GM04503 (cell line): ENCODE measurements at places on chromosomes 1 and 21.

DNA sequence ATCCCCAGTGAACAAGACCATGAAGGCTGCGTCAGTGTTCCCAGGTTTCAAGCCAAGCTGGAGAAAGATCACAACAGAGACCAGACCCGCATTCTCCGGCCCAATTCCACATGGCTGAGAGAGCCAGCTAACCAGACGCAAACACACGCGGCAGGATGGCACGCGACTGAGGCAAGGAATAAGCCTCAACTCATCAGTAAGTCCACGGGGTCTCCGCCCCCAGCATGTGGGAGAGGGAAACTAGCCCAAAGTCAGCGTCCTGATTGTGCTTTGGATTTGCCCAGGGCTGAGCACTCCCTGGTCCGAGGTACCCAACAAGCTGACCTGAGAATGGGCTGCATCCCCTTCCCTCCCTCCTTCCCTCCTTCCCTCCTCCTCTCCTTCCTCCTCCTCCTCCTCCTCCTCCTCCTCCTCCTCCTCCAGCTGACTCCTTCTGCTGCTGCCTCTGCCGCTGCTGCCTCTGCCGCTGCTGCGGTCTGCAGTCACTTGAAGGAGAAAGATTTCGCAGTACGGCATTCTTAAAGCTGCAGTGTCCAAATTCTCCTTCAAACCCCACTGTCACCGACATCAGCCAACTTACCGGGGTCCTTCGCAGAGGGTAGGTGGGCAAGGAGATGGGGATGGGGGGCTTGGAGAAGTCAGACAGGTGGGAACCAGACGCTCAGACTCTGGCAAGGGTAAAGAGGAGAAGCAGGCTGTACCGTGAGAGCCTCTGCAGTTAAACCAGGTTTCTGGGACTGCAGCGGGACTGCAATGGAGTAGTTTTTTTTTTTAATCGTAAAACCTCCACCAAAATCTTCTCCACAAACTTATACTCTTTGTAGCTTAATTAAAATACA lies 33.0 kb upstream of the H6PD start:
- no peak for DNase-seq

DNA sequence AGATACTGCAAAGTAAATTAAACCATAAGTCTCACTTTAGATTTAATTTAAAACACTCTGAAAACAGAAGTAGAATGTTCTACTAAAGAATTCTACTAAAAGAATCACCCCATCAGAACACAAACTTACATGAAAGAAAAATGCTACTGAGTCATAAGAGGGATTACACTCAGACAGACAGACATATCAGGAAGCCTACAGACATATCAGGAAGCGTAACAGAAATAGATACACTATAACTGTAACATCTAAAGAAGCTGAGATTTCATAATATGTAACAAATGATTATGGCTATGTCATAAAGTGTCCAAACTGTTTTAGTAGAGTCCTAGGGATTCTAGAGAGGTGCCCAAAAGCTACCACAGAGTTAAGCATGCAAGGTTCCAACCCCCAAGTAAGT lies 23.9 kb downstream of the FOXJ3 start:
- no peak for DNase-seq

- no peak for DNase-seq
Measured at GRCh38 chr1:226569879-226570547, 21.4 kb downstream of the STUM start.

- DNase-seq = no peak
Measured at GRCh38 chr1:218164111-218164929, 120.8 kb upstream of the RRP15 start.

- no peak for DNase-seq
Measured at GRCh38 chr1:13461977-13462376, 51.7 kb downstream of the PRAMEF20 start.

- DNase-seq = no peak
Measured at GRCh38 chr21:32184485-32184884, 94.4 kb downstream of the MIS18A start.

DNA sequence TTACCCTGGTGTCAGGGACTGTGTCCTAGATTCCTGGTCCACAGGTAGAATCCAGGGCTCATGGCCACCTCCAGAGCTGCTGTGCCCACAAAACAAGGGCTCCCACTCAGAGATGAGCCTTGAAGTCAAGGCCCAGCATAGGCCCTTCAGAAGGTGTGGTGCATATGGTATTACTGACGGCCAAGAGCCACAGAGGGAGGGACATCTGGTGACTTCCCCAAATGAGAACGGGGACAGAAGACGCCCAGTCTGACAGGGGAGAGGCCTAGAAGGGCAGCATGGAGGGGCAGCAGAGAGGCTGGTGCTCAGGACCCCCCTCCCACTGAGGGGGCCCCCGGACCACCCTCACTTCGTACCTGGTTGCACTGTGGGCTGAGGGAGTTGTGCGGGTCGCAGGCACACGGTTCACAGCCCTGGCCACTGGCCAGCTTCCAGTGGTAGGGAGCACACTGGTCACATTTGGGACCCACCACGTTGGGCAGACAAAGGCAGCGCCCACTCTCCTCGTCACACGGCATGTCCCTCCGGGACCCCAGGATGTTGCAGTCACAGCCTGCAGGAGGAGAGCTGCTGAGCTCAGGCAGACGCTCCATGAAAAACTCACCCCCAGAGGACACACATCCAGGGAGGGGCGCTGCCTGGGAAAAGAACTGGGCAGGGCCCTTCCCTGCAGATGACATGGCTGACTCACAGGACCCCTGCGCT lies 25.0 kb downstream of the LAMB3 start:
- DNase-seq = no peak

DNA sequence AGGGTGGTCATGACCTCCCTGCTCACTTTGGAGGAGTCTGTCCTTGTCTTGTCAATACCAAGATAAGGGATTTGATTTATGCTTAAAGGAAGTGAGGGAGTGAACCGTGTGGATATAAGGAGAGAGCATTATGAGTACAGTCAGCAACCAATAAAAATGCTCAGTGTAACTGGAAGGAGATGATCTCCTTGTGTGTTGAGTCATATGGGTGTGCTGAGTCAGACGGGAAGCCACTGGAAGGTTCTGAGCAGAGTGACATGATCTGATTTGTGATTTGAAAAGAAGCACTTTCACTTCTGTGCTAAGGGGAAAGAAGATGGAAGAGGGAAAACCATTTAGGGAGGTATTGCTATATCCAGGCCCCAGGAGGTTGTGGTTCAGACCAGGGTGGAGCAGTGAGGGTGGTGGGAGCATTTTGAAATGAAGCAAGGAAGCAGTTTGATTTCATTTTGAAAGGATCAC lies 2.5 kb upstream of the BCL10 start:
- DNase-seq = peak; percentile 81

GRCh38 chr1:97832481-97832880 lies 88.4 kb downstream of the DPYD start:
- peak; percentile 15 for DNase-seq

DNA sequence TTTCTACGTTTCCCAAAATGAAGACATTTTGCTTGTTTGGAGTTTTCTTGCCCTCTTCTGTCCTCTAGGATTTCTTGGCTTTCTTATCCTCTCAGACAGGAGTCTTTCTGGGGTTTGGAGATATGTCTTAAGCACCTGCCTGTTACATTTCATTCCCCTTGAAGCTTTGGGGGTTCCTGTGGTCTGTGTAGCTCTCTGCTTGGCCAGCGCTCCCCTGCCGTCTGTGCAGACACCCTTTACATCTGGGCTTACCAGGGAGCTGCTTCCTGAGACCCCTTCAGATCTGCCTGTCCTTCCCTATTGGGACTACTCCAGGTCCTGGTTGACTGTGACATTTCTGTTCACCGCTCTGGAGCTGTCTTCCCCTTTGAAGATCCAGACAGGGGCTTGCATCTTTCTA lies 171.9 kb upstream of the CSF3R start:
- DNase-seq = no peak

DNA sequence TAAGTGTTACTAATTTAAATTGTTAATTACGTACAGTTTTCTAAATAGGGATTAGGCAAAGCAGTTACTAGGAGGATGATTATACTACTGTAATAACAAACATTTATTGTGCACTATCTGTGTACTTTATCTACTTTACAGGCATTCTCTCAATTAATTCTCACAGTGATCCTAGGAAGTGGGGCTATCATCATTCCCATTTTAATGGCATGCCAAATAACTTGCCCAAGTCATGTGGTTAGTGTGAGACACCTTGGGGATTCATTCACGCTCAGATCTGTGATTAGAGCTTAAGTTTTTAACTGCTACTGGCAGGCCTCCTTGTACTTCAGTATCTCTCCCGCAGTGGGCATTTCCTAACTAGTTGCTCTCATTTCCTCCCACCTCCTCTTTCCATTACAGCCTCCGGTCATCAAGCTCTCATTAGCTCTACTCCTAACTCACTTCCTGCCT lies 11.5 kb downstream of the PHLDA3 start:
- DNase-seq = no peak

- DNase-seq = no peak
Measured at GRCh38 chr1:245978915-245979314, 528.2 kb downstream of the SMYD3 start.

- DNase-seq = no peak
Measured at GRCh38 chr21:45397381-45397780, 7.6 kb upstream of the COL18A1 start.

- no peak for DNase-seq
Measured at GRCh38 chr1:211598514-211598913, 19.6 kb upstream of the SLC30A1 start.

DNA sequence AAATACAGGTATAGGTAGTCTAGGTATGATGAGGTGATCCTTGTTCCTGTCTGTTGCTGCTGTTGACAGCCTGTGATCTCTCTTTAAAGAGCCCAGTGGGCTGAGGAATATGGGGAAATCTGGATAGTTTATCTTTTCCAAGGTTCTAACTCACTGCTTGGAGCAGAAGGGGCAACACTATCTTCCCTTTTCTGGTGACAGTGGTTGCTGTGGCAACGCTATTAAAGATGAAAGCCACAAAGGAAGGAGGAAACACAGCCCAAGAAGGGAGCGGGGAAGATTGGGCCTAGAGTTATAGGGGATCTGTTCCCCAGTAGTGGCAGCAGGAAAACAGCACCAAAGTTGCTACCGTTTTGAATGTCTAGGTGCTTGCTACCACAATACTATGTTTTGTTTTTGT lies 8.8 kb downstream of the PCP4L1 start:
- DNase-seq = no peak

GRCh38 chr1:182677397-182678098 lies 6.8 kb downstream of the RGS8 start:
- no peak for DNase-seq

DNA sequence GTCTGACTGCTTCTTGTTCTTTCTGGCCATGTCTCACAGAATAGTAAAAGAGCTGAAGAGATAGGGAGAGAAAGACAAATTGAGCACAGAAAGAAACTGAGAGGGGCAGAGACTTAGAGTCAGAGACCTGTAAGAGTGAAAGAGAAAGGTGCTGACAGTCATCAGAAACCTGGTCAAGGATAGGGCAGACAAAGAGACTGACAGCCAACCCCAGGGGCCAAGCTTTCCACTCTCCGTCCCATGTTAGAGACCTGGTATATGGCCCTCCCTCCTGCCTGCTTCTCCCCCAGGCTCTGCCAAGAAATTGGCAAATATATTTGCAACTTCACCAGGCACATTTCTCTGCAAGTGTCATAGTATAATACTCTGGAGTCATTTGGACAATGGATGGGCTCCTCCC lies 64.6 kb downstream of the RHBG start:
- no peak for DNase-seq

DNA sequence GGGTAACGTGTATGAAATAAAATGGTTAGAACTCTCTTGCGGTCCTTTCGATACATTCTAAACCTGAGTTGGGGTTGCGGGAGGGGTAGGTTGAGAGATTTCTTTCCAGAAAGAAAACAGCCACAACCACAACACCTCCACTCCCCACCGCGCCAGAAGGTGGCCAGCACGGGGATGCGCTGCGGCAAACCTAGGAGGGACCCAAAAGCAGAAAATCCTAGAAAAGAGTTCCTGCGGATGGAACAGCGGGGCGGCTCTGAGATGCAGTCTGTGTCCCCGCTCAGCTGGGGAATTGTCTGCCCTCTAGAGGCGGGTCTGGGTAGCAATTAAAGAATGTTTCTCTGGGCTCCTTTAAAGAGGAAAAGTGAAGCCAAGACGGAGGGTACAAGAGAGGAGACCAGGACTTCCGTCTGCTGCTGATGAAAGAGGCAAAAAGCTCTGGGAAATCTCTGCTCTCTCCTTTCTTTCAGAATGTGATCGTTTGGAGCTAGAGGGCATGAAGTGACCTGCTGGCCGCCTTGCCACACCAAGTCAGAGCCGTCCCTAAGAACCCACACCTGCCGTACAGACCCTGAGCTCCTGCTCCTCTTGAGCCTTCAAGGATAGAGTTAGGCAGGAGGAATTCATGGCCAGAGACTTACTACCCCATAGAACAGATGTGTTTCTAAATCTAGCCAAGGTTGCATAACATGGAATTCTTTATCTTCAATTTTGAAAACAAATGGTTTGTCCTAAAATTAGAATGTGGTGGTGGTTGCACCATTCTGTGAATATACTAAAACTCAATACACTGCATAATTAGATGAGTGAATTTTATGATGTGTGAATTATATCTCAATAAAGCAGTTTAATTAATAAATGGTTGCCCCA lies 46.5 kb upstream of the COA6 start:
- DNase-seq = no peak

GRCh38 chr1:114512595-114513280 lies 1.7 kb upstream of the TRIM33 start:
- DNase-seq = no peak

GRCh38 chr1:184563308-184563707 lies 176.5 kb downstream of the C1orf21 start:
- DNase-seq = peak; percentile 14

DNA sequence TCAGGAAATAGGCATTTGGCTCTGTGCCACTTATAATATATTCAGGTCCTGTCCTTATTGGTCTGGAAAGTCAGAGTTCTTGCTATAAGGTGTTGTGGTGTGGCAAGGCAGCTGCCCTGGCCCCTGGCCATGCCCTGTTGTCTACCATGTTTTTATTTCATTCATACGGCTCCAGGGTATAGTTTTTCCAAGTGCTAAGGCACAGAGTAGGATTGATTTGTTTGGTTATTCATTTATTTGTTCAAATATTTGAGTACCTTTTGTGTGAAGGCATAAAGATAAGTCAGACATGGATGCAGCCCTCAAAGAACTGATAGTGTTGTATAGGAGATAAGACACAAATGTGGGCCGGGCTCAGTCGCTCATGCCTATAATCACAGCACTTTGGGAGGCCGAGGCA lies 10.1 kb downstream of the ZBTB8B start:
- no peak for DNase-seq

DNA sequence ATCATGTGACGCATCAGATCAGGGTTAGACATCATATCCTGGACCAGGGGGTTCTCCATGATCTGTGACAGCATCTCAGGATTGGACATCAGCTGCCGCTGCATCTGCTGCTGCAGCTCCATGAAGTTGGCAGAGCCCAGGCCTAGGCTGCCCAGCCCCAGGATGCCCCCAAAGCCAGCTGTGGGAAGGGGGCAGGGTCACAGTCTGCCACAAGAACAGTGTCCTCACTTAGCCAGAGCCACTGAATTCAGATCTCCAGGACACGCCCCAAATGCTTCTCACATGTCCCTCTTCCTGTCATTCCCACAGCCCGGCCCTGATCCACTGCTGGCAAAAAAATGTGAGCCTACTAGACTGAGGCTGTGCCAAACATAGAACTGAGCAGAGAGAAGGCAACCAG lies 3.2 kb downstream of the UBQLN4 start:
- no peak for DNase-seq
